CD4-positive, alpha-beta memory T cell (primary cell): ENCODE measurements at places on chromosomes 6 and 20. TPM values are rescaled to one million over a fixed set of nuclear protein-coding genes. Genes with fewer than 3 reads are reported as not detected.
A peak's percentile ranks its signal among the peaks of the same experiment; 100 is the strongest.

The PCK1 gene
- total RNA-seq: not detected

The LGSN gene
- total RNA-seq: 0.15 TPM

DNA sequence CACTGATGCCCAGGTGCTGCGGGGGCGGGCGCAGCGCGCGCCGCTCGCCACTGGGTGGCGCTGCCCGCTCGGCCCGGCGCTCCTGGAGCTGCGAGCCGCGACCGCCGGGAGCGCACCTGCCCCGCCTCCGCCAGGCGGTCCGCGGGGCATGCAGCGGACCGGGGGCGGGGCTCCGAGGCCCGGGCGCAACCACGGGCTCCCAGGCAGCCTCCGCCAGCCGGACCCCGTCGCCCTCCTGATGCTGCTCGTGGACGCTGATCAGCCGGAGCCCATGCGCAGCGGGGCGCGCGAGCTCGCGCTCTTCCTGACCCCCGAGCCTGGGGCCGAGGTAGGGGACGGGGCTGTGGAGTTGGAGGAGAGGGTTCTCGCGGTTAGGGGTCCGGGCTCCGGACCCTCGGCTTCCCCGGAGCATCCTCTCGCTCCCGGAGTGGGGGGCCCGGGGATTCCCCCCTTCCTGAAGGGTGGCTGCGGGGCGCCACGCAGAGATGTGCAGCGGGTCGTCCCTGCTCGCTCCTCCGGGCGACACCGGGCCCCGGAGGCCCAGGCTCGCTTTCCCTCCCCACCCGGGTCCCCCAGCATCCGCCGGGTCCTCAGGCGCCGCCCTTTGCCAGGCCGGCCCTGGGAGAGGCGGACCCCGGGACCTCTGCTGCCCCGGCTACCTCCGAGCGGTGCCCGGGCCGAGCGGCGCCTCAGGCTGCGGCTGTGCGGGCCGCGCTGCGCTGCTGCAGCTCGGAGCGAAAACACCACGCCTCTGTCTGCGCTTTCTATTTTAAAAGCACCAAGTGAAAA is at the start of gene BCAS4:
Gene BCAS4, plus strand, starts transcription at position 216 of the 789 bp plus-strand sequence. Its CDS starts 23 bp downstream, at position 239.
- DNase-seq: peak; percentile 86

GRCh38 chr20:60063739-60064380 is 105.6 kb downstream of the CDH26 start:
- DNase-seq: no peak

GRCh38 chr20:17910828-17911294 is 57.7 kb downstream of the SNX5 start:
- DNase-seq: no peak

DNA sequence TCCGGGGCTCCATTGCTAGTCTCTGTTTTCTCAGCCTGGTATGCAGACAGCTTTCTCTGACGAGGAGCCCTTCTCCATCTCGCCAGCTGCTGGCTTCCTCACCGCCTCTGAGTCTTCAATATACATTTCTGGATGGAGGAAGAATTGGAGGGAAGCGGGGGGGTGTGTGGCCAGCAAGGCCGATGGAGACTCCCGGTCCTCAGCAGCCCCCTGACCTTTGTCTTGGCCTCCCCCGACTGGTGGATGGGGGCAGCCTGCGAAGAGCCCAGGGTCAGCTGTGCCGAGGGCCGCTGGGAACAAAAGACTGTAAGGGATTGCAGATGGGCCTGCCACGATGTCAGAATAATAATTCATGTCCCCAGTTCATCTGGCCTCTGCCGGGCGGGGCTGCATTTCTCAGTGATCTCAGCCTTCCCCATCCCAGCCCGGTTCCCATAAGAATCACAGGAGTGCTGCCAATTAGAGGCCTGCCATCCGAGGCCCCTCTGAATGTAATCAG is 54.3 kb upstream of the STX16 start:
- no peak for DNase-seq

- no peak for DNase-seq
These were observed 75.0 kb downstream of the IBTK start for GRCh38 chr6:82172594-82172993.

DNA sequence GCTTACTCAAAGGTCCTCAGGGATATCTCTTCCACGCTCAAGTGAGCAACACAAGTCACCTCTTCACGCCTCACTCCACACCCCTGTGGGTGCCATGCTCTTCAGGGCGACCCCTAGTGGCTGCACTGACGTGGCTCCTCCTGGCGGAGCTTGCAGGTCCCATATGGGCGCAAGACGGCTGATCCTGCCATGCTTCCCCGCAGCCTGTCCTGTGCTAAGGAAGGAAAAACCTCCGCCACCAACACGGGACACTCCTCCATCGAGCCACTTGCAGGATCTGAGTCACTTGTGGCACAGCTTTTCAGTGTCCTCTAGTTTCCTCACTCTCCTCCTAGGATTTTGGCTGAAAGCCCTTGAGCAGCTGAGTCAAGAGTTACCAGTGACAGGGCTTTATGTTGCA is 90.7 kb downstream of the KHDC1L start:
- DNase-seq: no peak

The COL9A3 gene
- not detected for total RNA-seq

The CCR6 gene
- 23.7 TPM for total RNA-seq

DNA sequence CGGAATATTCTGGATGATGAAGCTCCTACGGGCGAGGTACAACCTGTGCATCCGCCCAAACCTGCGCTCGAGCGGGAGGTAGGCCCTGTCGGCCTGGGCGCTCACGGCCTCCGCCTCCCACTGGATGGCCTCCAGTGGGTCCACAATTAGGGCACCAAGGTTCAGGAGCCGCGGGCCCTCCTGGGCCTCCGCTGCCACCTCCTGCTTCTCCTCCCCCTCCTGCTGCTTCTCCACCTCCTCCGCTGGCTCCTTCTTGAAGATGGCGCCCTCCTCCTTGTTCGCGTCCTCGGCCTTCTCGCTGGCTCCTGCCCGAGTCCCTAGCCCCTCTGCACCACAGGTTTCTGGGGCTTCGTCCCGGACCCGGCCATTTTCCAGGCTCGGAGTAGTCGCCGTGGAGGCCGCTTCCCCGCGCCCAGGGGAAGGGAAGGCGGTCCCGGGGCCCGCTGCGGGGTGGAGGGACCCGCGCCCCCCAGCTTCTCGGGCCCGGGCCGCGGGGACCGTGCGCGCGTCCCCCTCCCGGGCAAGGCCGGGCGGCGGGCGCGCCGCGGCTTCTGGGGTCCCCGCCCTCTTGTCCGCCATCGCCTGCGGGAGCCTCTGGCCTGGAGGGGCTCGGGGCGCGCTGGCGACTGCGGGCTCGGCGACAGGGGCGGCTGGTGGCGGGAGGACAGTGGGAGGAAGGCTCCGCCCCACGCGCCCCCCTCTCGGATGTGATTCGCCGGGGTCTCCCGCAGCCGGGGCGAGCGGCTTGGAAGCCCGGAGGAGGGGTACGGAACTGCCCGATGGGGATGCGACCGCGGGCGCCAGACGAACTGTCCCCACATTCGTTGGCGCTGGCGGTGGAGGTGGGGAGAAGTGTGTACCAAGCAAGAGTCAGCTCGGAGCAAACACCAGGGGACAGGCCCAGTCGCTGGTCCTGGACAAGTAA is 17.6 kb downstream of the PLAGL2 start:
- peak; percentile 47 for DNase-seq

The RIMS1 gene
- not detected for total RNA-seq

- DNase-seq: no peak
These were observed 82.5 kb downstream of the TRIM27 start for GRCh38 chr6:28841290-28841689.

DNA sequence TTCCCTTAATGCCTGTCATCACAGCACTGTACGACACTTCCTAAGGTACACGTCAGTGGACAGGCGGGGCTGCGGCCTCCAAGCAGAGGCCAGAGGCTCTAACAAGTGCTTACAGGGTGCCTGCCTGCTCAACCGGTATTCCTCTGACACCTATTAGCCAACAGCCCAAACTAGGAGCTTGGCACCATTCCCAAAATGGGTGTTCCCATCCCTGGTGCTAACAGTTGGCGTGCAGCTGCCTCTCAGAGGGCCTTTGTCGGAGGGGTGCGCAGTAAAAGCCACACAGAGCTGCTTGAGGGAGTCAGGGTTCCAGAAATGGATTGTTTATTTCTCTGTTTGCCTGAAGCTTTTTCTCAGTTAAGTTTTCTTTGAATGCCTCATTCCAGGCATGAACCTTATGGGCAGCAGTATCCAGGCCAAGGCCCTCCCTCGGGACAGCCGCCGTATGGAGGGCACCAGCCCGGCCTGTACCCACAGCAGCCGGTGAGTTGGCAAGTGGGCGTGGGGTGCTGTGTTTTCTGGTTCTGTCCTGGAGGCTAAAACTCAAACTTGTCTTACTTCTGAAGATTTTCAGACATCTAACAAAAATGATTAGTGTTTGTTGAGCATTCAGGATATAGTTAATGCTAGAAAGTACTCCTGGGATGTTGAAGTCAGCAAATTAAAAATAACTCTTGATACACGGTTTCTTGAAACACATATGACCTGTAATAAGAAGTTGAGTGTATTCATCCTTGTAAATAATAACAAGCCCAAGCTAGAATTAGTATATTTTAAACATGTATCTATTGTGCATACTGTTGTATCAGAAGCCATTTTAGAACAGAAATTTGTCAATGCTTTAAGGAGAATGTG is 124.7 kb downstream of the TMEM242 start:
- DNase-seq: no peak

DNA sequence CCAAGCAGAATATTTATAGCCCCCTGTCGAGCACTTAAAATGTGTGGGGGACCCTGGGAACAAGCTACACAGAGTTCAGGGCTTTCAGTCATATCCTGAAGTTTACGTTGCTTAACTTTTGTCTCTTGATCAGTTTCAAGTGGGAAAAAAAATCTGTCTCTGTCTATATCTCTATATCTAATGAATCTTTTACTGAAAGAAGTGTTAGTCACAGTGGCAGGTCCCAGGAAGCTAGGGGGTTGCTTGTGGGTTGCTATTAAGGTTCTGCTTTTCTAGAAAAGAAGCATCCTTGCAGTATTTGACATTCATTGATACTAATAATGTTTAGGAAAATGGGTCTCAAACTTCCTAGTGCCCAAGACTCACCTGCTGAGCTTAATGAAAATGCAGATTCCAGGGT is 76.7 kb upstream of the CLDN20 start:
- DNase-seq: no peak

The COX4I2 gene
- total RNA-seq: not detected

The METTL24 gene
- 0.29 TPM for total RNA-seq

The PRKN gene
- total RNA-seq: 3.2 TPM

The SLC17A9 gene
- 2.4 TPM for total RNA-seq

DNA sequence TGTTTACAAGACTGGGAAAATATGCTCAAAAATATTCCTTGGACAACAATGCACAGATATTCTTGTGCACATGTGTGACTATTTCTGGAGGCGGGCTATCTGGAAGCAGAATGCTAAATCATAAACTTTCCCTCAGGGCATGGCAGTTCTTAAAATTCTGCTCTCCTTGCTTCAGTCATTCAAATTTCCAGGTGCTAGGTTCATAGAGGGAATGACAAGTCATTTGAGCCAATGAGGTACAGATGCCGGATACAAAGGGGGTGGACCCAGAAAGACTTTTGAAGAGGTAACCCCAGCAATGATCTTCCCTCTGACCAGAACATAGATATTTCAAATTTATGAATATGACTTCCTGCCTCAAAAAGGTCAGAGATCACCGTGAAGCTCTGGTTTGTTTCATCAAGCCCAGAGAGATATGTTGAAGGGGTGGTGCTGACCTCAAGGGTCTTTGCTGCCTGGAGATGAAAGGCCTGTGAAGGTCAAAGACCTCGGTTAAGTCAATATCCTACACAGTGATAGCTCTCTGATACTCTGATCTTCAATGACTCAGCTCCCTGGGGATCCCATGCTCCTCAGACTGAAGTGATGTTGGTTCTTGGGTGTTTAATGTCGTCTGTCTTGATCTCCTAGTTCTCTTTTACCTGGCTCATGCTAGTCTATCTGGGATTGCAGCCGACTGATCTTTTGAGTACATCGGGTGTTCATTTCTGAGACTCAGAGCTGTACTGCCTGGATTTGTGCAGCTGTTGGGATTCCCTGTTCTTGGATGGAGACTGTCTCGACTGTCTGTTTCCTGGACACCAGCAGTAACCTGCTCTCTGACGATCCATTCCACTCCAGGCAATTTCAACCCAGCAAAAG is 47.5 kb upstream of the TSHZ2 start:
- DNase-seq: no peak

The DSP gene
- total RNA-seq: not detected

GRCh38 chr6:8780653-8781052 is 345.3 kb upstream of the SLC35B3 start:
- no peak for DNase-seq

The OR2W1 gene
- not detected for total RNA-seq

DNA sequence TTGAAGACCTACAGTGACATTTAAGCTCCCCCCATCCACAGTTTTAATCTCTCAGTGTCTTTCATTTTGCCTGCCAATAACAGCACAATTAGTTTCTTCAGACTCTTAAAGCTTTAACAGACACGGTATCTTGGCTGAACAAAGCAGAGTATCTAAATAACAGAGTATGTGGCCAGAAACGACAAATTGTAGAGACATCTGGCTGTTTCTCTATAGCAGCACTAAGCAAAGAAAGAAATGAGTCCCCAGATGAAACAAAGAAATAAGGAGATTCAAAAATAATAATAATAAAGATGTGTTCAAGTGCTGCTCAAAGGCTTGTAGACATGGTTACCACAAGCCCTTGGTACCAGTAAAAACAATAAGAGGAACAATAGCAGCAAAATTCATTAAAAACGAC is 97.8 kb upstream of the HDAC2 start:
- no peak for DNase-seq
